ENCODE measurements at places on chromosomes 2 and 18. TPM values are rescaled to one million over a fixed set of nuclear protein-coding genes. Genes with fewer than 3 reads are reported as not detected.

The STK36 gene
- 38.7 TPM for total RNA-seq

The KRCC1 gene
- 8.2 TPM for total RNA-seq

The PTPRN gene
- 6.3 TPM for total RNA-seq

The DTNA gene
- 27.8 TPM for total RNA-seq

The PLGLB1 gene
- 1.2 TPM for total RNA-seq

The ASB18 gene
- total RNA-seq = not detected

The BUB1 gene
- total RNA-seq = 144 TPM

The NGEF gene
- 1.9 TPM for total RNA-seq

The EVX2 gene
- total RNA-seq = not detected

The CFAP210 gene
- total RNA-seq = 0.33 TPM

The TNFRSF11A gene
- 7.8 TPM for total RNA-seq

GRCh38 chr2:29459445-29460179 lies 344.4 kb downstream of the CLIP4 start:
- DNase-seq = no peak

DNA sequence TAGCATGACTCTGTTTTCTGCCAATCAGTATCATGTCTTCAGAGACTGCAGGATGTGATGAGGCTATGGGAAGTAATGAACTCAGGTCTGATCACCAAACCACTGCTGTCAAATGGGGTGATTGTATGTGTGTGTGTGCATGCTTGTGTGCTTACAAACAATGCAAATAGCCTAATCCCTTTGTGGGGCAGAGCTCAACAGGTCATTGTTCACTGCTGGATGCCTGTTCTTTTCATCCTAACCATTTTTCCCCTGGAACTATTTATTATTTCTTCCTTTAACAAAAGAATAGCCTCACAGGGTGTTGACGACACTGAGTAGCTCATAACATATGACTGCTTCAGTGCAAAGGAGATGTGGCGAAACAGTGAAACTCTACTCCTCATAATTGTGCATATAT lies 55.9 kb downstream of the NXPH2 start:
- no peak for DNase-seq

GRCh38 chr2:16855183-16855582 lies 189.5 kb upstream of the CYRIA start:
- no peak for DNase-seq

DNA sequence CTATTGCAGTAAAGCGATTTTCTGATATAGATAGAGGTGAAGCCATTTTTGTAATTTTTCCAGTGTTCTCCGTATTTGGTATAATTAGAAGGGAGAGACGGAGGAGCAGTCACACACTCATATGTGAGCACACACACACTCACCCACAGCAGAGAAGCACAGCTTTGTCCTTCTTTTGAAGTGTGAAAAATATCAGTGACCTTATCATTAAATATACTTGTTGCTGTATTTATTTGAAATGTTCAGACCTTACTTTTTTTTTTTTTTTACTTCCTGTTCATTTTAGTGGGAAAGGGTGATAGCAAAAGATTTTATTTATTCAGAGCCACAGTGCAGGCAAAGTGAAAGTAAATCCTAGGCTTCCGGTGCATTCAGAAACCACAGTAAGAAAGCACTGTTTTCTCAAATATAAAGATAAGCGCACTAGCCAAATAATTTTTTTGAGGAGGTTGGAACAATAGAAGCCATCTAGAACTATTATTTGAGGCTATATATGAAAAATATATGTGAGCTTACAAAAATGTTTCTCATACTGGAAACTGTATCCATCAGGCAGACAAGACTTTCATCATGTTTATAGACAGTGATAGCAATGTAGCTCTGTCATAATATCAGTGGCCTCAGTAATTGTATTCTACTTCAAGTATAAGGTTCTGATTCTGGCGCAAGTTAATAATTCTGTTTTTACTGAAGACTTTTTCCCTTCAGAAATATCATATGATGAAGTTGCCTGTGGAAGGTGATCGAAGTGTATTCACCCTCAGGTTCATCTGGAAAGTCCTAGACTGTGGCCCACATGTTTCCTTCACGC lies 37.2 kb downstream of the TSHZ1 start:
- DNase-seq = no peak

- DNase-seq = no peak
Observed at GRCh38 chr2:204842661-204843485, 297.6 kb downstream of the PARD3B start.

- no peak for DNase-seq
Observed at GRCh38 chr2:8046849-8047248, 635.0 kb upstream of the ID2 start.

DNA sequence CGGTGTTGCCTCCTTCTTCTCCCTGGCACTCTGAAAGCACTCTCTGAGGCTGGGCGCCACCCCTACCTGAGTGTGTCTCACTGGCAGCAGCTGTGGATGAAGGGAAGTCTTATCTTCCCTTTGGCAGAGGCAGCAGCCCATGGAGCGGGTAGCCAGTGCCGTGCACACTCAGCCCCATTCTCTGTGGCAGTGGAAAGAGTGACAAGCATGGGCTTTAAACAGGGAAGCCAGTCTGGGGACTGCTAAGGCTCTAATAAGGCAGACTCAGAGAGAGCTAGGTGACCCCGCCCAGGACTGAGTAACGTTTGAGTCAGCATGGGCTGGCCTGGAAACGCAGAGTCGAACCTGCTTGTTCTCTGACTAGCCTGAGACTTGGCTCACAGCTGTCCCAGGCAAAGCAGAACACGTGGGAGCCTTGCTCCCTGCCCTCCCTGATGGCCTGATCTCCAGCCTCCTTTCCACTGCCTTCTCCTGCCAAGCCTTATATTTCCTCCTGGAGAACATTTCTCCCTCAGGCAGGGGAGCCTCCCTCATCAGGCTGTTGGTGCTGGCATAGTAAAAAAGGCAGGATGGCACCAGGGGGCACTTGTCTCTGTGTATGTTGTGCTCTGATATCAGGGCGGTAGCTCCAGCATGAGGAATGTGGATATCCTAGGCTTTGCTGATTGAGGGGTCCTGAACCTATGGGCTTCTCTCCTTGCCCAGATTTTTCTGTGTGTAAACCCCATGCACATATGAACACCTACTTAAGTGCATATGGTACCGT lies 93.9 kb upstream of the LGALSL start:
- DNase-seq = peak; percentile 52

DNA sequence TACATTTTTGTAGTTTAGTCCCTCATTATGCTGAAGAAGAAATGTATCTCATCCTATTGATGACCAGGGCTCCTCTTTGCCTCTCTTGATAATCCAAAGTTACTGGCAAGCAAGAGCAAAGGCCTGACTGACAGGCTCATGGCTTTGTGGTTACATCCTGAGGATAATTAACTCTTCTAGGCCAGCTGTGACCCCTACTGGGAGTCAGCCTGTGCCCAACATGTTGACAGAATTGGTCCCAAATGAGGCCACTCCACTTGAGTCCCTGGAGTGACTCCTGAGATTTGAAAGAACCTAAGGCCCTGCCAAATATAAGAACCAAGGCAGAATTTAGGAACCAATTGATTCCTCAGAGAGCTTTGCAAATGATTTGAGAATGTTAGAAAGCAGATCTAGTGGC lies 973.8 kb upstream of the CELF4 start:
- no peak for DNase-seq

- DNase-seq = no peak
Observed at GRCh38 chr2:29705616-29706015, 215.8 kb downstream of the ALK start.

DNA sequence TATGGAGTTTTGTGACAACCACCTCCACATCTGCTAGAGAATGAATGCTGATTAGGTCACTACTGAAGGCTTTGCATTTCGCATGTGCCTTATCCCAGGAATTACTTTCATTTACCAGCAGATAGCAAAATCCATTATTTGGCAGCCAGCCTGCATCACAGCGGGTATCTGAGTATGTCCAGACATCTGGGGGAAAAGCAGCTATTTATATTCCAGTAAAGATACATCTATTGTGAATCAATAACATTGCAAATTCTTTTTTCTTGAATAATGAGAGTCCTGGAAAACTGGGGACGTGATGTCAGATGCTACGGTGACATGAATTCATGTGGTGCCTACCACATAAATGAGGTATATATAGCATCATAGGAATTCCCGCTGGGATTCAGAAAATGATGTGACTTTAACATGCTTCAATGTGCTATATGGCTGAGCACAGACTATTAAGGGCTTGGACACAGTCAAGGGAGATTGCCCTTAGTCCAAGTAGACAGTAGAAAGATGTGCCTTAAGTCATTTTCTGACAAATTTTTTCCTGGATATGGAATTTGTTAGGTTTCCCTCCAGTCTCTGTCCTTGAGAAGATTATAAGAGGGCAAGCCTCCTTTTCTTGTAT lies 84.2 kb upstream of the CD302 start:
- DNase-seq = no peak

- no peak for DNase-seq
Observed at GRCh38 chr18:47832348-47832747, 98.1 kb downstream of the SMAD2 start.

GRCh38 chr18:57705832-57706595 lies 84.4 kb upstream of the NARS1 start:
- no peak for DNase-seq

GRCh38 chr2:40665493-40666232 lies 213.8 kb upstream of the SLC8A1 start:
- no peak for DNase-seq
